ENCODE measurements at places on chromosomes 7 and 10.

GRCh38 chr7:45239486-45239885, 81.9 kb downstream of the RAMP3 start:
- no peak for DNase-seq

GRCh38 chr7:17391366-17391765, 92.9 kb downstream of the AHR start:
- DNase-seq = no peak

- no peak for DNase-seq
Measured at GRCh38 chr7:112630565-112630964, 149.8 kb downstream of the LSMEM1 start.

- no peak for DNase-seq
Measured at GRCh38 chr7:74525881-74526280, 72.2 kb downstream of the GTF2IRD1 start.

DNA sequence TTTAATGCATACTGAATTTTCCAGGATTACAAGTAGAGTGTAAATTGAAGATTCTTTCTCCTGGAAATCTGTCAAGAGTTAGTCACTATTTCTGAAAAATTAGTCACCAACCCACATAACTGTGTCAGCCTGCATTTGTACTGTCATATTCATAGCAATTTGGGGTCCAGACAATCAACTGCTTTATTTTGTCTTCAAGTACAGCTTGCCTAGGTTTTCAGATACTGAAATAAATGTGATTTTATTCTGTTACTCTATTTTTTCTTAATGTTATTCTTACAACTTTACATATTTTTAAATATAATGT, 55.1 kb downstream of the CUBN start:
- DNase-seq = no peak

GRCh38 chr7:120874722-120875121, 16.8 kb upstream of the TSPAN12 start:
- DNase-seq = no peak

GRCh38 chr7:157670490-157671357, 333.9 kb downstream of the DNAJB6 start:
- DNase-seq = no peak

- DNase-seq = no peak
Measured at GRCh38 chr10:24307116-24307515, 98.2 kb downstream of the KIAA1217 start.

DNA sequence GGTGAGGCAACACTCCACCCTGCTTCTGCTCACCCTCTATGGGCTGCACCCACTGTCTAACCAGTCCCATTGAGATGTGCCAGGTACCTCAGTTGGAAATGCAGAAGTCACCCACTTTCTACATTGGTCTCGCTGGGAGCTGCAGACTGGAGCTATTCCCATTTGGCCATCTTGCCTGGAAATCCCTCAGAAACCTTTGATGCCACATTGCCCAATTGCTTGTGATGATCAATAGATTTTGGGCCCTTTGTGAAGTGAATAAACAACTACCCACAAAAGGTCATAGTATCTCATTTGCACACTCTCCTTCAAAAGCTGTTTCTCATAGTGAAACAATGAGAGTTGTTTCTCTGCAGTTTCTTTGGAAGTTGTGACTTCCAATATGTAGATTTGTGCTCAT, 742.9 kb downstream of the INHBA start:
- no peak for DNase-seq

GRCh38 chr10:103711351-103711994, 143.9 kb downstream of the SH3PXD2A start:
- DNase-seq = no peak

GRCh38 chr7:116911801-116912200, 41.5 kb upstream of the ST7 start:
- no peak for DNase-seq

Measured in Caki2 (cell line).